Caco-2 (cell line): ENCODE measurements at places on chromosomes 16 and 17. TPM values are rescaled to one million over a fixed set of nuclear protein-coding genes. Genes with fewer than 3 reads are reported as not detected.

DNA sequence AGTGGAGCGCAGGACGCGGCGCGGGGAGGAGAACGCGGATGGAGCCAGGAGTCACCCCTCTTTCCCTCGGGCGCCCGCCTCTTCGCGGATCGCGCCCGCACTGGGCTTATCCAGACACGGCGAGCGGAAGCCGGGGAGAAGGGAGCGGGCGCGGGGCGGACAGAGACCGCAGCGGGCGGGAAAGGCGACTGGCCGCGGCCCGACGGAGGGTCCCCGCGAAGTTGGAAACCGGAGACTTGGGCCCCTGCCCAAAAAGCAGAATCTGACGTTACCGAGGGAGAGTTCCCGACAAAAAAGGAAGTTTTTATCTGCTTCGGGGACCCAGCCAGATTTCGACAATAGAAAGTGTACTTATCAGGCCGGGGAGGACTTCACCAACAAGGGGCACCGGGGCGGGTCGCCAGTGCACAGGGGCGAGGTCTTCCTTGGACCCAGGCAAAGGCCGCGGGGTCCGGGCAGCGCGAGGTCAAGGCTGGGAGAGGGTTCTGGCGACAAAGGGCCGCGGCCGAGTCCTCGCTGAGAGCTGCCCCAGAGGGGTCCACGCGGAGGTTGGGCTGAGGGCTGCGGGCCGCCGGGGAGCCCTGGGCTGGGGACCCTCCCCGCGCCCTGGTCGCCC is 519 bp downstream of the ST6GALNAC2 start:
- peak overlapping the region; percentile 40 for H3K4me3 ChIP-seq
- no peaks in the 10 kb centered on the region for H3K36me3 ChIP-seq
- no peaks in the 10 kb centered on the region for H3K27me3 ChIP-seq
- H3K4me1 ChIP-seq = peaks cover 28% of the 10 kb centered on the region

DNA sequence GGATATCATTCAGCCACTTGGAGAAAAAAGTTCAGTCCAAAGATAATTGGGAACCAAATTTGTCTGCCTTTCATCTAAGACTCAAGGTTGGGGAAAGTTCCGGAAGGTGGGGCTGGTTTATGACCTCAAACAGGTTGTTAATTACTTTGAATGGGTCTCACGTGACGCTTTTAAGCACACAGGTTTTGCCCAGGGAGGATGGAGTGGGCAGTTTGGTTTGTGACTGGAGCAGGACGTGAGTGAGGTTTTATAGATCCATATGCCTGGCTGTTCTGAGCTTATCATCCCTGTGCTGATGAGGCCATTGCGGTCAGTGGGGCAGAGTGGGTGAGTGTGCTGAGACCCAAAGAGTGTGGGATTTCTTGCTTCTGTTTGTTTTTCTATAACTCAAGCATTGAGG is 38.7 kb upstream of the GPRC5B start:
- no peak overlapping the region for H3K27ac ChIP-seq
- no peak overlapping the region for H3K4me3 ChIP-seq
- DNase-seq = no peak
- H3K27me3 ChIP-seq = no peaks in the 10 kb centered on the region

DNA sequence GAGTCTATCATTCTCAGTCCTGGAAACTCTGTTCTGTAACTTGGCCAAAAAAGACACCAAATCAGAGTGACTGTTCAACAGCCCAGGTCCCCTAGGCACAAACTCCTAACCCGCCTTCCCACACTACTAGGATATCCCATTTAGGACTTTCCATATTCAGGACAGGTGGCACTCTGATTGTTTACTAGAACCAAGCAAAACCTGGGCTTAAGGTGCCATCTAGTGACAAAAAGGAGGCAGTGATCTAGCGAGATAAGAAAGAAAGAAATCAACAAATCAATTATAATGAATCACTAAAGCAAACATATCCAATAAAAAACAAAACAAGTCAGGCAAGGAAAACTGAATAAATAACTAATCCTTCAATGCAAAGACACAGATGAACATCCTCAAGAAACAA is 203.9 kb downstream of the CEP112 start:
- H3K4me1 ChIP-seq = no peaks in the 10 kb centered on the region
- peak; percentile 59 for DNase-seq
- H3K27ac ChIP-seq = no peak overlapping the region
- no peaks in the 10 kb centered on the region for H3K36me3 ChIP-seq
- no peaks in the 10 kb centered on the region for H3K27me3 ChIP-seq

DNA sequence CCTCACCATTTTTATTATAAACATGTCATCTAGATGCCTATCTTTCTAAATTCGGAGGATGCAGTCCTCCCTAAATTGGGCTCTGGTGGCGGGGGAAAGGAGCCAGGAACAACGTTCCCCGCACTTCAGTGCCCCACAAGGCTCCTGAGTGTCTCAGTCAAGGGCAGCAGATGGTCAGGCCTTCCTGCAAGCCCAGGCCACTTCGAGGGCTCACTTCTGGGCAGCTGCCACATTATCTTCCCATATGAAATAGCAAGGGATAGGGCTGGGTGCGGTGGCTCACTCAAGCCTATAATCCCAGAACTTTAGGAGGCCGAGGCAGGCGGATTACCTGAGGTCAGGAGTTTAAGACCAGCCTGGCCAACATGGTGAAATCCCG is 32.3 kb downstream of the FBXO31 start:
- H3K36me3 ChIP-seq = peaks cover 2% of the 10 kb centered on the region
- peak overlapping the region; percentile 53 for H3K27ac ChIP-seq
- H3K4me3 ChIP-seq = no peak overlapping the region
- no peaks in the 10 kb centered on the region for H3K27me3 ChIP-seq
- peaks cover 16% of the 10 kb centered on the region for H3K4me1 ChIP-seq

DNA sequence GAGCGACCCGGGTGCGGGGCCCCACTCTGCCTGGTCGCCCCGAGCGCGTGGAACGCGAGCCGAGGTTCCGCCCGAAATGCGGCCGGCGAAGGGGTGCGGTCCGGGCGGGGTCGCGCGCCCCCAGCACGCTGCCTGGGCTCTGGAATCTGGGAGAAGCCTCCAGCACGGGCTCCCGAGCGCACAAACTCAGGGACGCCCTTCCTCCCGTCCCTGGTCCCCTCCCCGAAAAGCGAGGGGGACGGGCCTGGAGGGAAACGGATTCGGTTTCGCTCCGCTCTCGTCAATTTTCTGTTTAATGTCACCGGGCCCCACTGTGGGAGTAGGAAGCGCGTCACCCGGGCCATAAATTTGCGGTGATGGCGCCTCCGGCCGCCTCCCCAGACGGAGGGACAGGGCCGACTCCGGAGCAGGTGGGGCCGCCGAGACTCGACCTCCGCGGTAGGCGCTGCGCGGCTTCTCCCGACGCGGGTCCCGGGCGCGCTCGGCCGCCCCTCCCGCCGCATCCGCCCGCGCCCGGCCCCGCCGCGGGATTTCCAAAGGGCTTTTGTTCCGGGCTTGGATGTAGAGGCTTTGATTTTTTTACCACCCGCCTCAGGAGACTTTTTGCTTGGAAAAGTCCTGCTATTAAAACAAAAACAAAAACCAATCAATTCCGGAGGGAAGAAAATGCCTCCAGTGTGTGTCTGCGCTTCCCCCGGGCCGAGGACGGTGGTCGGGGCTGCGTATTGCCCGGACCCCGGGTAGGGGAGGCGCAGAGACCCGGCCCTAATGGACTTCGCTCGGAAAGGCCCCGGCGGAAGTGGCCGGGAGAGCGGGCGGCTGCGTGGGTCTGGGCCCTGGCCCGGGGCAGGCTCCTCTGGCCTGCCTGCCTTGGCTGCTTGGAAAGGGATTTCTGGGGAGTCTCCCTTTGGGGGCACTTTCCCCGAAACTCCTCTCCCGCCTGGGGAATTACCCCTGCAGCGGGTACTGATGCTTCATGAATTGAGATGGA is 7.9 kb upstream of the BAHCC1 start:
- peak overlapping the region; percentile 85 for H3K27ac ChIP-seq
- H3K4me3 ChIP-seq = peak overlapping the region; percentile 39
- no peaks in the 10 kb centered on the region for H3K27me3 ChIP-seq
- H3K36me3 ChIP-seq = peaks cover 2% of the 10 kb centered on the region; the same call in 1 of the 2 replicates
- DNase-seq = peak; percentile 74

DNA sequence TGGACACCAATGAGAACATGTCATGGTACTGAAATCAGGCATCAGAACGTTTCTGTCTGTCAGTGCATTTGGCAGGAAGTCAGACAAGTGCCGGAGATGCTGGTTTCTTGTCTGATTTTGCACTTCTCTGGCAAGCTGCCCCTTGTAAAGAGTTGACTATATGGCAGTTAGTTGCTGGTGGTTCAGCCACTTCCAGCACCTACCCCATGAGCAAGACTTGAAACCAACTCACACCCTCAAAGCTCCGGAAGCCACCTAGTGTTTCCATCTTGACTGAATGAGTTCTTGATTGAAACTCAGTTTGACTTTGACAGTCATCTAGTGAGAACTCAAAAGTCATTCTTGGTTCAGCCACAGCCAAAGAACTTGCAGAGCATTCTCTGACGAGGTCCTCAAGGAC is 225.1 kb downstream of the SPECC1 start:
- H3K4me1 ChIP-seq = no peaks in the 10 kb centered on the region
- no peaks in the 10 kb centered on the region for H3K27me3 ChIP-seq
- no peak overlapping the region for H3K27ac ChIP-seq
- DNase-seq = no peak

DNA sequence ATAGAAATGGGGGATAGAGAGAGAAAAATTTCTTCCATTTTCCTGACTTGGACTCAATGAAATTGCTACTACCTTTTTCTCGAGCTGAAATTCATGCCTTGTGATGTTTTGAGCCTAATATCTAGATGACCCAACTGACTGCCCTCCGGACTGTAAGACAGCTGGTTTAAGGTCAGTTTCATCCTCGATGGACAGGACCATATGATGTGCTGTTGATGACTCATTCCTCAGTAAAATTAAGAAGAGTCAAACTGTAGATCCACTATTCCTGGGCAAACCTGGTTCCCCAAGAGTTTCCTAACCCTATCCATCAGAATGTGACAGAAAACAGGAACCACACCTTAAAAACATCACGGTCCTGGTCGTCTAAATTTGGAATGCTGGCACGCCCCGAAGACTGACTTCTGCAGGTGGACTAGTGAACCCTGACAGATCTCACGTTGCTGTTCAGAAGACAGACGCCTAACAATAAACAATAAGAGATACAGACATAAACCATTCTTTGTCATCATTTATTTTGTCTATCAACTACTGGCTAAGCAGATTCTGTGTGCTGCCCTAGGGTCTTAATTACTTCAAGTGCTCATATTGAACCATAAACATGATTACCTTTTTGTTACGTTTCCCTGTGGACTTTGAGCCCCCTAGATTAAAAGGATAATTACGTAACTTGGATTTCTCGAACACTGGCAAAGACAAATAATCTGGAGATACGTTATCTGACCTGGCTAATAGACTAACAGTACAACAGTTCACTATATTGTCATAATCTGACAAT is 45.1 kb upstream of the NOS2 start:
- no peaks in the 10 kb centered on the region for H3K27me3 ChIP-seq
- peak overlapping the region; percentile 93 for H3K27ac ChIP-seq
- no peaks in the 10 kb centered on the region for H3K36me3 ChIP-seq
- H3K4me1 ChIP-seq = peaks cover 28% of the 10 kb centered on the region

GRCh38 chr17:75152922-75153779 is 1.2 kb downstream of the JPT1 start:
- peak overlapping the region; percentile 91 for H3K4me3 ChIP-seq
- peak overlapping the region; percentile 95 for H3K27ac ChIP-seq
- DNase-seq = peak; percentile 65
- peaks cover 1% of the 10 kb centered on the region; the same call in 1 of the 2 replicates for H3K36me3 ChIP-seq

DNA sequence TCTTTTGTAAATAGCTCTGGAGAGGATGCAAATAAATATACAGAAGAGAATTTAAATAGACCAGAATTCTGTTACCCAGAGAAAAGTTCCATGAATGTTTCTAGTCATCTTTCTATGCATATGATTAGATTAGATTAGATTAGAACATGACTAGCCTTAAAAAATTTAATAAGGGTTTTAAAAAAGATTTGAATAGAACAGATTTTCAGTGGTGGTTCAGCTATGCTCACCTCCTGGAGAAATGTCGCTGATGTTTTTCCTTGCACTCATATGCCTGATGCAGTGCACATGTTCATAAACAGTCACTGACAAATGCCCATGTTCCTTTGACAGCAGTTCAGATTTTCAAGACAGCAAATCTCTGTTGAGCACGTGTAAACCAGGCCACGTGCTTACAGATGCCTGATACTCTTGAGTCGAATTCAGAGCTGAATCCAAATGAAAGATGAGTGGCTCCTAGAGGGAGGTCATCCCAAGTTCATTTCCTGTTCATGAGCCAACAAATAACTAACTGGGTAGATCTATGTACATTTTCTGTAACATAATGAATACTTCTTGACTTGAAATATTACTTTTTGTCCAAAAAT is 19.9 kb upstream of the RAB11FIP4 start:
- H3K4me1 ChIP-seq = no peaks in the 10 kb centered on the region
- no peak for DNase-seq
- no peaks in the 10 kb centered on the region for H3K27me3 ChIP-seq
- H3K27ac ChIP-seq = no peak overlapping the region
- no peaks in the 10 kb centered on the region; the same call in 1 of the 2 replicates for H3K36me3 ChIP-seq

GRCh38 chr17:78541488-78542206 is 35.5 kb downstream of the DNAH17 start:
- H3K27ac ChIP-seq = no peak overlapping the region
- no peaks in the 10 kb centered on the region for H3K36me3 ChIP-seq
- DNase-seq = no peak

- H3K27ac ChIP-seq = no peak overlapping the region
- no peaks in the 10 kb centered on the region for H3K27me3 ChIP-seq
- H3K4me3 ChIP-seq = no peak overlapping the region
- H3K4me1 ChIP-seq = no peaks in the 10 kb centered on the region
Measured at GRCh38 chr16:50574745-50575136, 26.5 kb downstream of the NKD1 start.

- peak; percentile 86 for DNase-seq
- H3K4me1 ChIP-seq = peaks cover 10% of the 10 kb centered on the region; the same call in 1 of the 2 replicates
- no peaks in the 10 kb centered on the region for H3K36me3 ChIP-seq
Measured at GRCh38 chr17:29567554-29568330, 759 bp upstream of the TP53I13 start.

GRCh38 chr17:49445591-49445990 is 30.9 kb upstream of the PHB1 start:
- peak; percentile 34 for DNase-seq
- no peak overlapping the region for H3K27ac ChIP-seq
- H3K36me3 ChIP-seq = no peaks in the 10 kb centered on the region
- no peak overlapping the region for H3K4me3 ChIP-seq

DNA sequence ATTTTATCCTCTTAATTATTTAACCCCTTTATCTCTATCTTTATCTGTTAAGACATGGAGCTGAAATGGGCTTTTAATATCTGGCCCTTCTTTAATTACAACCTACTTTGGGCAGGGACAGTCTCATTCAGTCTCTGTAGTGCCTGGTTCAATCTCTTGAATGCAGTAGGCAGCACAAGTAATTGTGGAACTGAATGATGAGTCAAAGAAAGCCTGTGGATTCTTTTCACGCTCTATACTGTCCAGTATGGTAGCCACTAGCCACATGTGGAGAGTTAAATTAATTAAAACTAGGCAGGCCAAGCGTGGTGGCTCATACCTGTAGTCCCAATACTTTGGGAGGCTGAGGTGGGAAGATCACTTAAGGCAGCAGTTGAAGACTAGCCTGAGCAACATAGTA is 9.3 kb downstream of the BPTF start:
- no peak for DNase-seq
- H3K27ac ChIP-seq = no peak overlapping the region
- H3K36me3 ChIP-seq = no peaks in the 10 kb centered on the region
- 0 out of 2 replicates have a peak, but pooled peaks cover 8% of the 10 kb centered on the region for H3K4me1 ChIP-seq

GRCh38 chr16:80733407-80733806 is 71.0 kb downstream of the CDYL2 start:
- H3K27ac ChIP-seq = no peak overlapping the region
- H3K27me3 ChIP-seq = no peaks in the 10 kb centered on the region; the same call in 1 of the 2 replicates
- no peak overlapping the region for H3K4me3 ChIP-seq
- DNase-seq = no peak

ELMO3 gene
- total RNA-seq = 27.8 and 28.7 TPM in 2 replicates

ACE gene
- total RNA-seq = 1.7 and 3.4 TPM in 2 replicates

ERCC4 gene
- 6.8 and 7.1 TPM in 2 replicates for total RNA-seq

CHST5 gene
- 0.11 TPM in 1 of 2 replicates, not detected in the other for total RNA-seq

TAC4 gene
- total RNA-seq = 10.8 and 17.1 TPM in 2 replicates
